CD4-positive, alpha-beta memory T cell (primary cell): ENCODE measurements at places on chromosomes 6 and 20. TPM values are rescaled to one million over a fixed set of nuclear protein-coding genes. Genes with fewer than 3 reads are reported as not detected.

DNA sequence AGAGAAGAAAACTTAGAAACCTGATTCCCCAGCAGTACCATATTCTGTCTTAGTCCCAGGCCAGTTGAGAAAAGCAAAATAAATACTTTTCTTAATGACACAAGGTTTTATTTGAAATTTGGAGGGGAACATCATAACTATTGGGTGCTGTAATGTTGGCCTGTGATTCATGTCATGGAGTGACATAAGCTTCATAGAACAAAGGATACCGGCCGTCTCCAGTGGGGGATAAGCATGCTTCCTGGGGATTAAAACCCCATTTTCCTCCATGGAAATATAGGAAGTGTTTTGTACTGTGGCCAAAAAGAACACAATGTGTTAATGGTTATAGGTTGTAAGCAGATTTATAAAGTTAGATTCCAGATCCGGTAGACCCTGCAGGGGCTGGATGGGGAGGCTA, 18.0 kb downstream of the MTHFD1L start:
- no peak for DNase-seq

GRCh38 chr6:133547136-133547535, 306.0 kb downstream of the EYA4 start:
- DNase-seq: no peak

DNA sequence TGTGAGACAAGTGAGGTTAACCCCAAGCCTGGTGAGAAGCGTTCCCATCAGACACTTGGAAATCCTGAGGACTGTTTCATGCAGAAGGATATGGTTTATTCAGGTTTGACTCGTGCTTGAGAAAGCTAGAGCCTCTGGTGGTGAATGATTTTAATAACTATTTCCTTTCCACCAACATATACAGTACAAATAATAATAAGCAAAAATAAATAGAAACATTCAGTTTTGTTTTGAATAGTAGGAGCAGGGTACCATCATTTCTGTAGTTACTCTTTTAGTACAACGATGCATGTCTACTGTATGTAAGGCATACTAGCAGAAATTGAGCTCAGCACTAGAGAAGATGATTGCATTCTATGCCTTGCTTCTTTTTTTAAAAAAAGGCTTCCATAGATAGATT, 33.5 kb downstream of the PLG start:
- DNase-seq: no peak

DNA sequence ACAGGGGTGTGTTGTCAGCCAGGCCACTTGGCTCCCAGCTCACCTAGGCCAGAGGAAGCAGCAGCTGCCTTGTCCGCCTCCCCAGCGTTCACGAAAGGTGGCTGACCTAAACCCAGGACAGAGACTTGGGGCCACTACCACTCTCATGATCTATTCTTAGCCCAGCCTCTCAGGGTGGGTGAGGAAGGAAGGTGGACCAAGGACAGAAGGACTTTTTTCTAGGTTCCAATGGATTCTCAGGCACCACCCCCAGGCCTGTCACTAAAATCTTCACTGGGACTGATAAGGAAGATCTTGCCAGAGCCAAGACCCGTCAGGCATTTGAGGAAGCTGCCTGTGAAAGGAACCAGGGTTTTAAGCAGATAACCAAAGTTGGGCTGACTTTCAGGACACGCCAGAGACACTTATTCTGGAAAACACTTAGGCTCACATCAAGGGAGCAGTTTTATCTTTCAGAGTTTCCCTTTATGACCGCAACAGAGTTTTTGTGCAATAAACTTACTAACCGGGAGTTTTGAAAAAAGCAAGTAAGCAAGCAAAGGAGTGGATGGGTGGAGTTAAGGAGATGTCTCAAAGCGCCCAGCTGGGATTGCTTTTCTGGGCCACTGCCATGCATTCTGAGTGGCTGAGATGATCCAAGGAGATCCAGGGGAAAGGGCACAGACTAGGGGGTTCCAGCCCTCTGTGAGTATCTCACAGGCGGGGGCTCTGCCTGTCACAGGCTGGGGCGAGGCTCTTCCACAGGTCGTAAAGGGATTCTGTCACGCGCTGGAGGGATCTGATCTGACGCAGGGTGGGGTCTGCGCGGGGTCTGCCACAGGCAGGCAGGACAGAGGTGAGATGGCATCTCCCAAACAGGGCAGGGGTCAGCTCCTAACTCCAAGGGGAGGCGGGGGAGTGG, 989 bp downstream of the FITM2 start:
- no peak for DNase-seq

- no peak for DNase-seq
These were observed 5.6 kb downstream of the SPATA2 start for GRCh38 chr20:49909499-49910339.

NKAPL gene
- total RNA-seq: 0.33 TPM

DNA sequence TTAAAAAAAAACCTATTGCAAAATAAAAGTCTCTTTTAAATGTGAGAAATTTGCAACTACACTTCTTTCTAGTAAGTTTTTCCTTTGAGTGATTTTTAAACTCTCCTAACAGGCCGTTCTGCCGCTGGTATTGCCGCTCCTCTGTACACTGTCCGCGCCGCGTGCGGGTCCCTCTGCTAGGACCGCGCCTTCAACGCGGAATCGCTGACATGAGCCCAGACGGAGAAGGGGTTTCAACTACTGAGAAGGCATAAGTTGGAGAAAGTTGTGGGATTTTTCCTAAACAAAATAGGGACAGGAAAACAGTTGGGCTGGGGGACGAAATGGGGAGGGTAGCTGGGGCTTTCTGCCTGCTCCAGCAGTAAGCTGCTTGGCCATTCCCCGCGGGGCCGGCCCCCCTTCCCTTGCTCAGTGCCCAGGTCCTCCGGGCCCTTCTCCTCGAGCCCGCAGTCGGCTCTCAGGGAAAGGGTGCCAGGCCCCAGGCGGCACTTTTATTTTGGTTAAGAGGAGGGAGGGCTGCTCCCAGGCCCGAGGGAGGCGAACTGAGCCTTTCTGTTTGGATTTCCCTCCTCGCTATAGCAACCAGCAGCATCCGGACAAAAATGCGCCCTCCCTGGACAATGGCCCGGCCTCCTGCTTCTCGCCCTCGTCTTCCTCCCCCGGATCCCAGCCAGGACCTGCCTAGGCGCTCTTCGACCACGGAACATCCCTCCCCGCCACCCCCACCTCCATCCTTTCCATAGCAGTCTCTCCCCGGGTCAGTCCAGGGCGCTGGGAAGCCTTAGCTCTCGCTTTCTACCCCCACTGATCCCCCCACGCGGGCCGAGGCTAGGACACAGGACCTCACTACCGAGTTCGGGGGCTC, 6.8 kb upstream of the POU3F2 start:
- no peak for DNase-seq

- no peak for DNase-seq
These were observed 802.0 kb downstream of the C6orf118 start for GRCh38 chr6:164507206-164507940.

- DNase-seq: no peak
These were observed 140.3 kb downstream of the COL12A1 start for GRCh38 chr6:75065523-75065922.

DNA sequence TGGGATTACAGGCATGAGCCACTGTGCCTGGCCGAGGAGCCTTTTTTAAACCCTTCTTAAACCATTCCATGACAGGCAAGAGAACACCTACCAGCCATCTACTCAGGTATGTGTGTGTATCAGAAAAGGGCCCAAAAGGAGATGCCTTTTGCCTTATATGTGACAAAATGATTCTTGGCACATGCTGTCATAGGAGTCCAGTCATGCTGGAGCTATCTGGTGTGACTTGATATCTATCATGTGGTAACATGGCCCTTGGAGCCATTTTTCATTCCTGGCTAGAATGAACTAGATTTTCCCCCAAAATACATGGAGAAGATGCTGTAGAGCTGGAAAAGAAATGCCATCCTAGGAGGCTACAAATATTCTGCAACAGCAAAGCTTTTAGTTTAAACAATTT, 129.1 kb downstream of the DST start:
- no peak for DNase-seq

SAMD10 gene
- total RNA-seq: 7.4 TPM

DNA sequence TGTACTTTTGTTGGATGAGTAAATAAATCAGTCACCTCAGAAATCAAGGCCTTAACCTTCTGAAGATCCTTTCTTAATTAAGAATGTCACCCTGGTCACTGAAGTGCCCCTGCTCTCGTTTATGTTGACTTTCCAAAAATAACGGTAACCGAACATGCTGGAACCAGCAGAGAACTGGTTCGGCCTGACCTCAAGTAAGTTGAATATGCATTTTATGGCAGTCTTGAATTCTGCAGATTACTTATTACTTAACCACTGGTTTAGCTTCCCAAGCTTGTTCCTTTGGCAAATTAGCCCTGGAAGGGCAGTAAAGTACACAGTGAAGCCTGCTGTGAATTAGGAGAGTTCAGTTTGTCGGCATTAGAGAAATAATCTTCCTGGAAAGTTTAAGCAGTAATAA, 12.2 kb downstream of the MAPRE1 start:
- no peak for DNase-seq

DNA sequence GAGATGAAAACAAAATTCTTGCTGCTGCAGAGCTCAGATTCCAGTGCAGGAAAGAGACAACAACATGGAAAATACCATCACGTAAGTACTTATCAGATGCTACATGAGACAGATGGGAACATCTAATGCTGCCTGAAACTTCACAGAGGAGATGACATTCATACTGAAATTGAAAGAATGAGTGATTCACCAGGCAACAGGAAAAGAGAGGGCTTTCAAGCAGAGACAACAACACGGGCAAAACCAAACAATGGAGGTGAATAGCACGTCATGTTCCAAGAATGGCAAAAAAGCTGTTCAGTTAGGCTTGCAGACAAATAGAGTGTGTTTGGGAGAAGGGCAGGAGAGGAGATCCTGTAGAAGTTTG, 39.3 kb downstream of the GTF2H5 start:
- DNase-seq: no peak

GRCh38 chr6:135722679-135723078, 128.8 kb upstream of the PDE7B start:
- DNase-seq: no peak

GRCh38 chr6:108127826-108128225, 38.0 kb upstream of the NR2E1 start:
- DNase-seq: no peak

RNF144B gene
- 3.2 TPM for total RNA-seq

PPP1R3G gene
- total RNA-seq: not detected

SMIM13 gene
- 5.4 TPM for total RNA-seq

SHLD1 gene
- total RNA-seq: 16.3 TPM

DNA sequence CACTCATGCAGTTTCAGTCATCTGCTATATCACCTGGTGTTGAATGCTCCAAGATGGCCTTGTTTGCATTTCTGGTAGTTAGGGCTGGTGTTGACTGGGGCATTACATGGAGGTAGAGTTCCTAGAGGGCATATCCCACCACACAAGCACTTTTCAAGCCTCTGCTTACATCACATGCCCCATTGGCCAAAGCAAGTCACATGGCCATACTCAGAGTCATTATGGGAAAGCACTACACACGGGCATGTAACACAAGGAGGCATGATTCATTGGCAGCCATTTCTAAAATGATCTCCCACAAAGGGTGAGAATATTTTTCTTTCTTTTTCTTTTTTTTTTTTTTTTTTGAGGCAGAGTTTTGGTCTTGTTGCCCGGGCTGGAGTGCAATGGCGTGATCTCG, 73.2 kb downstream of the TRMT6 start:
- DNase-seq: no peak

ADTRP gene
- 7.0 TPM for total RNA-seq

LZTS3 gene
- 7.9 TPM for total RNA-seq

MATN4 gene
- not detected for total RNA-seq

DNA sequence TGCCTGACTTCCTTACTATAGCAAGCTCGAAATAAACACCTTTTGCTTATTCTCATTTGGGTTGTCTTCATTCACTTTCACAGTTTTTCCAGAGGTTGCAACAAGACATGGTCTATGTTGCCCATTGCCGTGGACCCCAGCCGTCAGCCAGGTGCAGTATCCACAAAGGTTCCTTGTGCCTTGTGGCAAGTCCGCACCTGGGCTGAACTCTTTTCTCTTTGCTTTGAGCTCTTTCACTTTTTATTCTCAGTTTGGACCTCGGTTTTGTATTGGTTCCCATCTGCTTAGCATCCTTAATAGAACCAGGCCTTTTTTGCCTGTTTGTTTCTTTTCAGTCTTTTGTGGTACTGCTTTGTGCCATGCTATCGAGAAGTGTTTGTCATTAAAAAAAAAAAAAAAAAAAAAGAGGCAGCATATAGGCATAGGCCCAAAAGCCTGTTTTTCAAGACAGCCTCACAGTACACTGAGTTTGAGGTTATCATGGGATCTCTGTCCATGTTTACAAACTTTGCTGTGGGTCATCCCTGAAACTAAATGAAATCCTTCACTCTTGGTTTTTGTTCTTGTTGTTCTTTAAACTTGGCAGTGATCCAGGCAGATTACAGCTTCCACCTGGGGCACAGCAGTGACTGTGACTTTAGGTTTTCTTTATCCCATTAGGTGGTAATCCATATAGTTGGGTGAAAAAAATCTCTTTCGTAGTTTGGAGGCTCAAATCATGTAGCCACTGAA, 33.3 kb downstream of the GSTA3 start:
- no peak for DNase-seq

DNA sequence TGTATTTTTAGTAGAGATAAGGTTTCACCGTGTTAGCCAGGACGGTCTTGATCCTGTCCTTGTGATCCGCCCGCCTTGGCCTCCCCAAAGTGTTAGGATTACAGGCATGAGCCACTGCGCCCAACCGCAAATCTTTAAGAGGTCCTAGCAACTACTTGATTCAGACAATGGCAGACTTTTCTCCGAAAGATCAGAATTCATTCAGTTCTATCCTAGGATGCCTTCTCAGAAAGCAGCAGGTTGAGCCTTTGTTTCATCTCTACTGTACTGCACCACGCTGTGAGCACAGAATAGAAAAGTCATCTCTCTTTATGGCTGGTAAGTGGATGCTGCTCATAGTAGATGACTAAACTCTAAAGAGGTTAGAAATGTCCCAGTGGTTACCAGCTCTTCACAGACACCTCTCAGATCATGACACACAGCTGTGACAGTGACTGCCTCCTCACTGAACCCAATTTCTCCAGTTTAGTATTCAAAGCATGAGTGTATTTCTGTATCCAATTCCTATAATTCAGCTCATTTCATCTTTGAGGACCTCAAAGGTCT, 6.0 kb upstream of the HSF2 start:
- DNase-seq: no peak

- DNase-seq: no peak
These were observed 131.0 kb upstream of the PHACTR1 start for GRCh38 chr6:12585497-12585958.

KCNS1 gene
- not detected for total RNA-seq

- no peak for DNase-seq
These were observed 141.1 kb upstream of the SGK1 start for GRCh38 chr6:134458857-134459657.
